Chondrocyte (in vitro differentiated cells): ENCODE measurements at places on chromosomes 6 and 20. TPM values are rescaled to one million over a fixed set of nuclear protein-coding genes. Genes with fewer than 3 reads are reported as not detected.

GRCh38 chr6:47413752-47414422, 63.7 kb upstream of the CD2AP start:
- no peak for DNase-seq

DNA sequence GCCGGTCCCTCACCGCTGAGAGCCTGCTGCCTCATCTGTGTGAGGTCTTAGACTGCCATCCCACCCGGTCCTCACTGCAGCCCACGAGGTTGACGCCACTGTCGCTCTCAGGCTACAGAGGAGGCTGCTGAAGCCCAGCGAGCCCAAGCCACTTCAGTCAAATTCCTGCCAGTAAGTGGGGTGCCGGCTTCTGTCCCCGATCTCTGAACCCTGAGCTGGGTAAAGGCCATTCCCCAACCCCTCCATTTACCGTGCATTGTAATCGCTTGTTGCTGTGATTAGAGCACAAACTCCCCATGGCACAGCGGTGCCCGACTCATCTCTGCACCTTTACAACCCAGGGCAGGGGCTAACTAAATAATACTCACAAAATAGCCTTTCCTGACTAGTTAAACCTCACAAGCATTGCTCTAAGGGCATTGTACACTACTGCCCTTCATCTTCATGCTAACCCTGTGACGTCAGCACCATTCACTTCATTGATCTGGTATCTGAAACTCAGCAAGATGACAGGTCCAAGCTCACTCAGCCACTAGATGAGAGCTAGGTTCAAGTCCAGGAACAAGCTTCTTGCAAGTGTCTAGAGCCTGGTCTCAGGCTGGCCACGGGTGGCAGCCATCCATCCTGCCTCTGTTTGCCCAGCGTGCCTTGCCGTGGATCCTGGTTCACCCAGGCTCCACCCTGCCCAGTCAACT, 122.7 kb downstream of the BCAS1 start:
- DNase-seq = no peak

DNA sequence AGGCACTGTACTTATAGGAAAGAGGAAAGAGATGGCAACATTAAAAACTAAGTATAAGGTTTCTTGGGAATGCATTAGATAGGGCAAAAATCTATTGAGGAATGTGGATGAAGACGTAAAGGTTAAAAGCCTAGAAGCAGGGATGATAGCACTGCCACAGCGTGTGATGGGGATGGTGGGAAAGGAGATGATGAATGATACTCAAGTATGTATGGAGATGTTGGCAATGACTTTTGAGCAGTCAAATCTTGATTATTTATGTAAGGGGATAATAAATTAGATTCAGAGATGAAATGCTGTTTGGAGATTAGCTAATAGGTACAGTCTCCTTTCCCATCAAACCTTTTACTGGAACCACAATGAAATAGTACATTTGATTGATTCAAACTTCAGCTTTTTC, 432.8 kb downstream of the GRIK2 start:
- DNase-seq = no peak

DNA sequence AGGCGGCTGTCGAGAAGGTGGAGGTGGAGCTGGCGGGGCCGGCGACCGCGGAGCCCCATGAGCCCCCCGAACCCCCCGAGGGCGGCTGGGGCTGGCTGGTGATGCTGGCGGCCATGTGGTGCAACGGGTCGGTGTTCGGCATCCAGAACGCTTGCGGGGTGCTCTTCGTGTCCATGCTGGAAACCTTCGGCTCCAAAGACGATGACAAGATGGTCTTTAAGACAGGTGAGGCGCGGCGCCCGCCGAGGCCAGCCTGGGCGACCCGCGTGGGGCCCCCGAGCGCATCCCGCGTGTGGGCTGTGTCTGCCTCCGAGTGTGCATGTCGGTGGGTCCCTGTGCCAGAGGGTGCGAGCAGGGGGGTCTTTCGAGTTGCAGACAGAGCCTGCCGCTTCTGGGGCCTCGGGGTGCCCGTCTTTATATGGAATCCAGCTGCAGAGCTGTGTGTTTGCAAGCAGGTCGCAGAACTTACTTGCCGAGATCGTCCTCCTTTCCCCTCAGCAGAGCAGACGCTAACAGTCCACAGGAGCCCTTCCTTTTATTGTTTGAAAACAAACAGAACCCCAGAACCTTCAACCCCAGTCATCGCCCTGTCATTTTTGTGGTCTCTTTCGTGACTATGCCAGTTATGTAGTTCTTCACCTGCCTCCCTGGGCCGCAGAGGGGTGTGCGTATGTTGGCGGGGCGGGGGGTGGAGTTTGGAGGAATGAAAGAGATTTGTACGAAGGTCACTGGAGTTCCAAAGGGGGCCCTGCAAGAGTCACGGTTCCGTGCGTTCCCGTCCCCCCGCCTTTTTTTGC, 766 bp downstream of the SLC16A10 start:
- no peak for DNase-seq

DNA sequence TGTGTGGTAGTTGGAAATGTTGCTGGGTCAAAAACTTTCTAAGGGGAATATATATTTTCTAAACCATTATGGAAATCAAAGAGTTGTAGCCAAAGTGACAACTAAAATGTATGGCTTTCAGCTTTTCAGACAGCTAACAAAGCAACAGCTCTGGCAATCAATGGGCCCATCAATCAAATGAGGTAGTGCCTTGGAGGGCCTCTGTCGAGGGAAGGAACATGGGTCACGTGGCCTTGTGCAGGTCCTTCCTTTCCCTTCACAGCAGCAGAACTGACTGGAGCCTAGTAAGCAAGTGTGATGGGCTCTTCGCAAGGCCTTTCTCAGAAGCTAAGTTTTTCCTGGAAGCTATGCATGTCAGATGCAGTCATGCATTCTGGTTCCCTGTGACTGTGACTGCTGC, 17.9 kb downstream of the FAXC start:
- DNase-seq = no peak

The FAM83B gene
- 0.22 TPM in 1 of 3 replicates, not detected in the others for total RNA-seq

DNA sequence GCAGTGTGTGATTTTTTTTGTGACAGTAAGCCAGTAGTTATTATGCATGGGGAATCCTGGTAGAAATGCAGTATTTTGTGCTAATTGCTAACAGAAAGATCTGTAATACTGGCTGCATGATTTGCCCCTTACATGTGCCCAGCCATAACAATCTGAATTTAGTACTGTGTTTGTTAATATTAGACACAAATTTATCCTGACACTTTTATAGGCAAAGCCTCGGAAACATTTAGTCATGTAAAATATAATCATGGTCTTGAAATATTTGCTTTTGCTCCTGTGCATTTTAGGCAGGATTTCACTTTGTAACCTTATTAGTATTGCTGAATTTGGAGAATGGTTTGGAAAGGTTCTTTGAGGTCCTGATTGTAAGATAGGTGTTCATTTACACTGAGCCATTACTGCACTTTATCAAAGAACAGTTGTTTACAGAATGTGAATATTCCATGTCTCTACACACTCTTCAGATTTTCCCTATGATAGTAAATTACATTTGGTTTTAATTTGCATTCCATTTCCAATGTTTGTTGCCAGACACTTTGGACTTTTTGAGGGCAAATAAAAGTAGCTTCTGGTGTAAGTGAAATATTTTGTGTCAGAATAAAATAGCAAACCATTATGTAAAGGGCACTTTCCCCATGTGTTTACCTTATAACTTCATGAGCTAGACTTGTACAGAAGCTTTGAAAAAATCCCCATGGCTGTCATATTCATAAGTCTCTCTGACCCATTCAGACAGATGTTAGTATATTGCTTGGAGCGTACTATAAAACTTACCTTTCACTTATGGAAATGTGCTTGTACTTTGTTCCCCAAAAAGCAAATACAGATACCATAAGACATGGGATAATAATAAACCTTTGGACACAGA, 349.9 kb downstream of the ARHGAP18 start:
- DNase-seq = no peak

The FOXQ1 gene
- total RNA-seq = 0.15 TPM in 1 of 3 replicates, not detected in the others

DNA sequence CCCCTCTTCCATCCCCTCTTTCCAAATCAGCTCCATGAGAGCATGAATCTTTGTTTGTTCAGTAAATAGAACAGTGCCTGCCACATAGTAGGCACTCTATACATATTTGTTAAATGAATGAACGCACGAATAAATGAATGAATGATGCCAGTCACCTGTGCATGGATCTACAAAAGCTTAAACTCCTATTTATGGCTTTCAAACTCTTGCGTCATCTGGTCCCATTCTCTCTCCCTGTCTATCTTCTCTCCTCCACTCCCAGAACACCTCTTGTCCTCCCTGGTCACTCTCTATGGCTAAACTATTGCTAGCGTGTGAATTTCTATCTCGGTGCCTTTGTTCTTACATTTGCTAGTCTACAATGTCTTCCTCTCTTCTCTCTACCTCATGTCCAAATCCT, 24.8 kb downstream of the SCGN start:
- DNase-seq = no peak

The PTP4A1 gene
- 75.7 to 108 TPM (median 99.2 TPM) in 3 replicates for total RNA-seq

DNA sequence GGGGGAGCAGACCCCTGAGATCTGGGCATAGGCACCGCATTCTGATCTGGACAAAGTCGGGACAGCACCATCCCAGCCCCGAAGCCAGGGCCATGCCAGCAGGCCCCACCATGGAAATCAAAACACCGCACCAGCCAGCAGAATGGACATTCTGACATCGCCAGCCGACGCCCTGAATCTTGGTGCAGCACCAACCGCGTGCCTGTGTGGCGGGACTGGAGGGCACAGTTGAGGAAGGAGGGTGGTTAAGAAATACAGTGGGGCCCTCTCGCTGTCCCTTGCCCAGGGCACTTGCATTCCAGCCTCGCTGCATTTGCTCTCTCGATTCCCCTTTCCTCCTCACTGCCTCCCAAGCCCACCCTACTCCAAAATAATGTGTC, 2.0 kb downstream of the NNAT start:
- DNase-seq = no peak

- no peak for DNase-seq
Measured at GRCh38 chr6:84251891-84252539, 24.6 kb upstream of the CEP162 start.

DNA sequence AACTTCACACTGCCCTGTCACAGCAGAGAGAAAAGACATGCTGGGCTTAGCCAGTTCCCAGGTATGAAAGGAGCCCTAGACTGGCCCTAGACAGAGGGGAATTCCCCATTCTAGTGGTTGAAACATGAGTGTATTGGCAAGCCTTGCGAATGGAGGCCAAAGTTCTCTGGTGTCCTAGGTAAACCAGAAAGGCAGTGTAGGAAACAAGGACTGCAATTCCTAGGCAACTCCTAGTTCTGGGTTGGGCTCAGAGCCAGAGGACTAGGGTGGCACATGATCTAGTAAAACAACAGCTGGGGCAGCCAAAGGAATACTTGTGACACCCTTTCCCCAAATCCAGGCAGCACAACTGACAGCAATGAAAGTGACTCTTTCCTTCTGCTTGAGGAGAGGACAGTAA, 265.0 kb upstream of the EPHA7 start:
- no peak for DNase-seq

The CUL7 gene
- 53.6 to 64.8 TPM (median 54.3 TPM) in 3 replicates for total RNA-seq

- DNase-seq = no peak
Measured at GRCh38 chr20:49456646-49457045, 25.8 kb downstream of the KCNB1 start.

The TSHZ2 gene
- 0.28 to 0.37 TPM in 2 of 3 replicates, not detected in the other for total RNA-seq

The IPCEF1 gene
- not detected in 3 replicates for total RNA-seq

The BHLHE23 gene
- total RNA-seq = not detected in 3 replicates

DNA sequence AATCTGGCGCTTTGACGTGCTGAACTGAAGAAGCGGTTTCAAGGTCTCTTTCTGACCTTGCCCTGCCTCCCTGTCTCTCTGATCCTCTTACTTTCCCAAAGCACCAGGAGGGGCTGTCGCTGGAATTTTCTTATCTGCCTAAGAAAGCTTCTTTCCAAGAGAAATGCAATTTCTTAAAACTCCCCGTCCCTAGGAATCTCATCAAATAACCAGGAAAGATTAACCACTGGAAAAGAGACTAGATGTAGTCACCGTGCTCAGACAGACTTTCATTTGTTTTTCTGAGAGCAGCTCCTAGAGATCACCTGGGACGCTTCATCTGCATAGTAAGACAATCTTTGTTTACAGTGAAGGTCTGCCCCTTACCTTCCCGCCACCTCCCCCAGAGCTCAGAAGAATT, 38.6 kb downstream of the PDYN start:
- no peak for DNase-seq

The RGS17 gene
- total RNA-seq = 1.5 to 2.2 TPM (median 1.8 TPM) in 3 replicates

The KIAA0408 gene
- 0.45 to 1.2 TPM in 2 of 3 replicates, not detected in the other for total RNA-seq

DNA sequence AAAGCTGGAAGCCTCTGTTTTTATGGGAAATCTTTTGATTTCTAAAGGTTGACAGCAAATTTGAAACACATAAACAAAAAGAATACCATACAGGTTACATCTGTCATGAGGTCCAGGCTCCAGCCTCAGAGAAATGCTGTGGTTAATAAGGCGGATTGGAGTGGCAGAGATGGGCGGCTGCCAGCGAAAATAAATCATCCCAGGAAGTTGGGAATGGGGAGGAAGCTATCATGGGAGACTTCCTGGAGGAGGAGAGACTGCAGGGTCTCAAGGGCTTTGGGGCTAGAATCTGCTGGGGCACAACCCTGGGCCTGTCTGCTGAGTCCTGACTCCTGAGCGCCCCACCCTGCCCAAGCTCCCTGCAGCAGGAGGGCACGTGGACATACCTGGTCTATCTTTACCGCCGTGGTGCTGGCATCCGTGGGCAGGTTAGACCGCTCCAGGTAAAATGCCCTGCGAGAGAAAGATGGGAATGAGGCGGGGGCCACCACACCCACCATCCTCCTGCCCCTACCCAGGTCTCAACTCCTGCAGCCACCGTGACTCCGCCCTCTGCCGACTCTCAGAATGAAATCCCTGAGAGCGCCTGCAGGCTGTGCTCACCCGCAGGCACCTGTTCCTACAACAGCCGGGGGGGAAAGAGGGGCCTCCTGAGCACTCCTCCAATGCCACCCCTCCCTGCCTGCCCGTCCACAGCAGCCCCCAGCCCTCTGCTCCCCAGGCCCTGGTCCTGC, 197.3 kb downstream of the PREX1 start:
- DNase-seq = peak; percentile 72

The ENPP3 gene
- total RNA-seq = not detected in 3 replicates

The ZNFX1 gene
- total RNA-seq = 36.0 to 38.7 TPM (median 36.4 TPM) in 3 replicates

DNA sequence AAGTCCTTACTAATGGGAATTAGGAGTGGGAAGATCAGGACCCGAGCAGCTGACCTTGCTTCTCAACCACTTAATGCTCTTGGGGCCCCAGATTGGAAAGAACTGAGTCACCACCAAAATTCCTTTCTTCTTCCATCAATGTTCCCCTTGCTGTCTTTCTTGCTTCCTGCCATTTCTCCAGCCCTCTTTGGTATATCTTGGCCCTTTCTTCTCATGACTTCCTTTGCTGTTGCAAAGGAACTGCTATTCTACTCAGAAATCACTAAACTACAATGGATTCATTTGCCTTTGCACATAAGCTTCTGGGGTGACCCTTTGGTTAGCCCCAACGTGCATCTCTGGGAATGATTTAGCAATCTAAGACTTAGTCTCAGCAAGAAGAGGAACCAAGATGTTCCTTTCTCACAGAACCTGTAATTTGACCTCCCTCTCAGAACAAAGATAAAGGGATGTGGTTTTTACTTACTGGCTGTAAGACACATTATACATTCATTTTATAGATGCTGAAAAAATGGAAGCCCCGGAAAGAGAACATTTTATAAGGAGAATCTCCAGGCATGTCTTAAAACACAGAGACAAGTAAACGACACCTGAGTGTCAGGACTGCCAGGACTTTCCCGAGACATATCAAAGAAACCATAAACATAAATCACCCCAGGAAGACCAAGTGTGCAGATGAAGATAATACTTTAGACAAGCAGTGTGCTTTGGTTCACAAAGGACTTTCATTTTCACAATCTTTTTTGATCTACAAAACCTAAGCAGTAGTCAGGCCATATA, 99.0 kb upstream of the TNFAIP3 start:
- DNase-seq = no peak

- no peak for DNase-seq
Measured at GRCh38 chr6:12022481-12022880, 10.4 kb downstream of the HIVEP1 start.
